AG09319 (cell line): ENCODE measurements at places on chromosomes 6 and 20.

GRCh38 chr6:133499662-133500061 is 258.5 kb downstream of the EYA4 start:
- no peak for DNase-seq

GRCh38 chr6:118683881-118684872 is 32.8 kb upstream of the CEP85L start:
- DNase-seq = no peak

- no peak for DNase-seq
These were observed 308.1 kb downstream of the CDH26 start for GRCh38 chr20:60266177-60266823.

DNA sequence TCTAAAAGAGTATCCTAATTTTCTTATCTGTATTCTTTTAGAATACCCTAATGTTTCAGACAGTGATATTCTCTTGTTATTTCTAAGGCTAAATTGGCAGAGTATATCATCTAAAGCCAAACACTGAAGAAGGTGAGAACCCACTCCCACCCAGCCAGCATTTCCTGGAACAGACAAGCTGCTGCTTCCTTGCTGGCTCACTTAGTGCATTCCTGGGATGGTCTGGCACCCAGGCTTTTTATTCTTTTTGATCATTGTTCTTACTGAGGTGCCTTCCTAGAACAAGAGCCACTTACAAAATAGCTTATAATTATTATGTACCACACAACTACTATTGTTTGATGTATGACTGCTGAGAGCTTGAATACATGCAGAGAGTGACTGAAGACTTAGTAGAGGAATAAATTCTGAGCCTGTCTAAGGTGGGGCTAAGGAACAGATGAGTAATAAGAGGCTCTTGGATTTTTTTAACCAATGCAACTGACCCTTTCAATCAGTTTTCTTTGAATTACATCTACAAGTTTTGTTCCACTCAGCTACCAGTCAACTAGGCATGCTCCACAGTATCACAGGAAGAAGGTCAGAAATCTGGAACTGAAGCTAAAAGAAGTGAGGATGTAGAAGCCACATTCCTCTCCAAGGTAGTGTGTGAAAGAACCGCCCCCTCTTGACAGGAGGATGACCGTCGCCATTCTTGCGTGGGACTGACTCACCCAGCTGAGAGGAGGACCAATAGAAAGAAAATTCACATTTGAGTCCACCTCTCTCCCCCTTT is 30.1 kb downstream of the PRPH2 start:
- DNase-seq = no peak

DNA sequence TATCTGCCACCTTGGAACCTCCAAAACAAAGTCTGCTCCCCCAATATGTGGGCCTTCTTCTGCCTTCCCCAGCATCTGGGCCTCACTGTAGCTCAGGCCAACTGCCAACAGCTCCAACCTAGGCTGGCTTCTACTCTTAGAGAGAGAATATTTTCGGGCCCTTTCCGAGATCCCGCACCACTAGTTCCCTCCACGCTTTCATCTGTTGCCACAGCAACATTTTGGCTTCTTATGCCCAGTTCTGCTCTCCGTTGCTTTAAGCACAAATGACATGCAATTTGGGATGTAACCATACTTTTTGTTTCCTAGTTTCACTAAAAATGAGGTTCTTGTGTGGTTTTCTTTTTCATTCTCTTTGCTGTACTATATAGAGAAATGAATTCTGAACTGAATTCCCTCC is 33.6 kb downstream of the PSMB9 start:
- no peak for DNase-seq

GRCh38 chr20:36132802-36133211 is 21.7 kb upstream of the EPB41L1 start:
- DNase-seq = no peak

DNA sequence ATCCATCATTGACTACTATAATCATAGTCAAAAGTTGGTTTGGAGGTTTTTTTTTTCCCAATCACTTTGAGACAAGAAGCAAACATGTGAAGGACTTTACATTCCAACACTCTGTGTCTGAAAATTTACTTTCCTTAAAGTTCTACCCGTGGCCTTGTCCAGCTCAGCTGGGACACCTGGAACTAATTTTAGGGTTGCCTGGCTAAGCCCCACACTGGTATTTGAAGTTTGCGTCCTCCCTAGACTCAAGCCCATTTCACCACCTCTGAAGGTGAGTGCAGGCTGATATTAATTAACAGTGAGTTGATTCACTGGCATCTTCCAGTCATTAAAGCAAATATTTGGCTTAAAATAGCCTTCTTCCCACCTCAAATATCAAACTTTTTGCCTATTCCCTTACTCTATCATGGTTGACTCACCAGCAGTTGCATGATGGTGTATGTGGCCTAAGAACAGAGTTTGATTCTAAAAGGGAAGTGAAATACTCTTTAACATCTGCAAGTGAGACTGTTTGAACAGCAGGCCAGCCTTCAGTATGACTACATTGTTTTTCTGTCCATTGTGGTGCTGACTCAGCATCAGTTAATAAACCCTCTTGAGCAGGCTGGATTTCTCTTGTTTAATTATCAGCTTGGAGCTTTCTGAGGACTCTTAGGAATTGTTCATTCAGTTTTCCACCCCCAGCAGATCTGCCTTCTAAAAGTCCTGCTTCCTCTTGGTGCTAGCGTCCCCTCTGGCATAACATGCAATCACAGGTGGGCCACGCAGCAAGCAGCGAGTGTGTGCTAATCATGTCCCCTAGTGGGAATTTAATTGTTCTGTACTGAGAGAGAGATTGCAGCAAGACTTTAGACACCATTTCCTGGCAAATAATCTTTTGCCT is 1.8 kb upstream of the PRDM1 start:
- peak; percentile 78 for DNase-seq

DNA sequence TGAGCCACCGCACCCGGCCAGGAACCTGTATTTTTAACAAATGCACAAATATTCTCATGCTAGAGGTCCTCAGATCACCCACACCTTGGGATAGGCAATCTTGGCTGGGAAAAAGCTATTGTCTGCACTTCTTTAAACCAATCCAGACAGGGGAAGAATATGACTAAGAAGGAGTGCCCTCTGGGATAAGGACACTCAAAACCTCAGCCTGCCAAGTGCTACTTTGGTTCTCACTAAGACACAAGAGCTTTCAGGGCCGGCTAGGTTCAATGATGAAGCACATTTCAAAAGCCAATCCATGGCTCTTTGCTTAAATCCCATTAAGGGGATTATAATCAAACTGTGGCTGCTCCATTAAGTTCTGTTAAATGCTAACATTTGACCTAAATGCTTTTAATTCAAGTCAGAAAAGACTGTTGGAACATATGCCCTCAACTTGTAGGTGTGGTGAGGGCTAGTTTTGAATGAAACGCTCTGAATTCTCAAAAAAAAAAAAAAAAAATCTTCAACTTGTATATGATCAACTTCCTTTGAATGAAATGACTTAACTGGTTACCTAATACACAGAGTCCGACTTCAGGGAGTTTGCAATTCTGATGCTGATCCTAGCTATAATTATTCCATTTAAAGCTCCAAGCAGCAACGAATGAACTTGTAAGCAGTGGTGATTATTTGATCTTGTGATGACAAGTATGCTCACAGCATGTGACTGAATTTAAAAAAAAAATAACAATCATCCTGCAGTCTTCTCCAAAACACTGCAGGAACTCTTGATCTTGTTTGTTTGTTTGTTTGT is 56.6 kb downstream of the SLC23A2 start:
- DNase-seq = no peak

GRCh38 chr6:108947114-108947854 is 99.1 kb downstream of the ARMC2 start:
- peak; percentile 88 for DNase-seq

GRCh38 chr6:4800662-4801061 is 24.5 kb downstream of the CDYL start:
- DNase-seq = no peak

GRCh38 chr6:20686142-20686541 is 151.9 kb downstream of the CDKAL1 start:
- no peak for DNase-seq

GRCh38 chr6:26284537-26285142 is 80.4 kb upstream of the BTN3A2 start:
- no peak for DNase-seq

DNA sequence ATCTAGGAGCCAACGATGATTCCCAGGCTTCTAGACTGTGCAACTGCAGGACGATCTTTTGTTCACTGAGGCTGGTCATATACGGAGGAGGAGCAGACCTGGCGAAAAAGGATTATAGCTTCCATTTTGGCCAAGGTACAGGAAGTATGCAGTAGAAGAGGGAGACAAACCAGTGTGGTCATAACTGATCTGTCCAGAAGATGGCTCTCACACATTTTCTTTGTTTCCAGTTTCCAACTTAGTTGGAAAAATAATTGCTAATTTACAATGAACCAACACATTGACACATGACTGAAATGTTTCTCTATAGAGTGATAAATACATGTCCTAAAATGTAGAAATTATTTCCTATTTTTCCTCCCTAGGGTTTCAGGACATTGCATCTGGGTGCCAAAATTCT is 364.1 kb upstream of the BTBD3 start:
- no peak for DNase-seq

DNA sequence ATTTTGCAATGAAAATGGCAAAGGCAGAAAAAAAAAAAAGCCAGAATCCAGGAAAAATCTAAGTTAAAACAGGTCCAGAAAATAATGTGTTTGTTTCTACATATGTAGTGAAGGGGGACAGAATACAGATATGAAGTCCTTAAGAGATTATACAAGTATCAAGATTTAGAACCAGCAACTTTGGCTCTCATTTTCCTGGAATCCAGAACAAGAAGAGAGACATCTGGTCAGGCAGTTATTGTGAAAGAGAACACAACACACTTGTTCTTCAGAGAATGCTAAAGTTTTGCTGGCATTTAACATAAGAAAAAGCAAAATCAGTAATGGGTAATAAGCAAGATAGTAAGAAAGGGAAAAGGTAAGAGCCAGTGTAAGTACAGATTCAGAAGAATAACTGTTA is 21.1 kb downstream of the BAG2 start:
- DNase-seq = no peak

DNA sequence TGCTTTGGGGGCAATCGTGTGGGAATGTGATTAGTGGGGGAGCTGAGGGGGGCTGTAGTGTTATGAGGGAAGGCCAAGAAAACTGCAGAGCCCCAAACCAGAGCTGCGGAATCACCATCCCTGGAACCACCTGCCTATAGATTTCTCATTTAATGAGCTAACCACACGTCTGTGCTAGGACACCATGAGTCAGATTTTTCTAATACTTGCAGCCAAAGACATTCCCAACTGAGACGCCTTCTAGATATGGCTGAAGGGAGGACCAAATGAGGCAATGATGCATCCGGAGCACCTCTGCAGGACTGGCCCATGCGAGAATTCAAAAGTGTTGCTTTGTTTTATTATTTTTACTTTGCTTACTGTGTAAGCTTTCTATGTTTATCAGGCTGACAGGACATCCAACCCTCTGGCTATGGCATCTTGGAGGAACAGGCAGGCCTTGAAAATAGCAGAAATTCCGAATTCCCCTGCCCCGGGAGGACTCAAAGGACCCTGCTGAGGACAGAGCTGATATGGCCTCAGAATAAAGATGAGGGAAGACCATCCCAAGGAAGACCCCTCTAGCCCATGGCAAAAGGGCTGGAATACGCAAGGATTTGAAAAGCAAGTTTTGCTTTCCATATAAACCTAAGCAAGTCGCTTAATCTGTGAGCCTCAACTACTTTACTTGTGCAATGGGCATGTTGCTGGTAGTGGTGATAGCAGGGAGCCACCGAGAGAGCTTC is 3.1 kb upstream of the PTGIS start:
- DNase-seq = no peak

DNA sequence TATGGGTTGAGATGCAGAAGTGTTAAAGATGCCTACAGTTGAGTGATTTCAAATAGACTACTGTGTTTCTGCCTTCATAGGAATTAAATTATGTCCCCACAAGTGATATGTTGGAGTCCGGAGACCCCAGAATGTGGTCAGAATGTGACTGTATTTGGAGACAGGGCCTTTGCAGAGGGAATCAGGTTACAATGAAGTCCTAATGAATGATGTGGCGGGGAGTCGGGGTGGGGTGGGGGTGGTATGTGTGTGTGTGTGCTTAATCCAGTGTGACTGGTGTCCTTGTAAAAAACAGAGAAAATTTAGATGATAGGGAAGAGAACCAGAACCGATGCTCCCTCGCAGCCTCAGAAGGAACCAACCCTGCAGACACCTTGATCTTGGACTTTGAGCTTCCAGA is 448.2 kb downstream of the QKI start:
- DNase-seq = no peak

DNA sequence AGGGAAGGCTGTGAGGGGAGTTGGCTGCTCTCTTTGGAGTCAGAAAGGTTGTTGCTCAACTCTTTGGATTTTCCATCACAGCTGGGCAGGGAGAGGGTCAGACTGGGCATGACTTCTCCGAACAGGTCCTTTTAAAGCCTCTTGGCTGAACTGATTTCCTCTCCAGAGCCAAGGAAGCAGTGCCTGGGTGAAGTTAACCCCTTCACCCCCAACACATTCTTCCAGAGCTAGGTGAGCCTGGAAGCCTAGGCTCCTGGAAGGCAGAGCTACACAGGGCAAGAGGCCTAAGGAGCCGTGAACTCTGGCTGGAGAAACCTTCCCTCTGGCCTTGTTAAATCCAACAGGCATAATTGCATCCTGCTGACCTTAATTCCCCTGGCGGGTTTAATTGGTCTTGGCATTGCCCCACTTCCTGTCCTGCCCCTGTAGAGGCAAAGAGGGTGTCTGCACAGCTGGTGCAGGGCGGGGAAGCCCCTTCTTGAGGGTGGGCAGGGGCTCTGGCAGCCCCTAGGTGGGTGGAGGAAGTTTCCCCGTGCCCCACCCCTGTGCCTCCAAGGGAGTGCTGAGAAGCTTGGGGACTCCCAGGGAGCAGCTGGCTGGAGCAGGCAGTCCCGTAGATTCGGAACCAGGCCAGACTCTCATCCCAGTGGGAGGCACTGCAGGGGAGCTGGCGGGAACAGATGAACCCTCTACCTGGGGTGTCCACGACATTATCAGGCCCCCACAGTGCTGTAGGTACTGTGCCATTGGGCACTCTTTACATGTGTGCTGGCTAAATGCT is 3.6 kb upstream of the MYLK2 start:
- no peak for DNase-seq

DNA sequence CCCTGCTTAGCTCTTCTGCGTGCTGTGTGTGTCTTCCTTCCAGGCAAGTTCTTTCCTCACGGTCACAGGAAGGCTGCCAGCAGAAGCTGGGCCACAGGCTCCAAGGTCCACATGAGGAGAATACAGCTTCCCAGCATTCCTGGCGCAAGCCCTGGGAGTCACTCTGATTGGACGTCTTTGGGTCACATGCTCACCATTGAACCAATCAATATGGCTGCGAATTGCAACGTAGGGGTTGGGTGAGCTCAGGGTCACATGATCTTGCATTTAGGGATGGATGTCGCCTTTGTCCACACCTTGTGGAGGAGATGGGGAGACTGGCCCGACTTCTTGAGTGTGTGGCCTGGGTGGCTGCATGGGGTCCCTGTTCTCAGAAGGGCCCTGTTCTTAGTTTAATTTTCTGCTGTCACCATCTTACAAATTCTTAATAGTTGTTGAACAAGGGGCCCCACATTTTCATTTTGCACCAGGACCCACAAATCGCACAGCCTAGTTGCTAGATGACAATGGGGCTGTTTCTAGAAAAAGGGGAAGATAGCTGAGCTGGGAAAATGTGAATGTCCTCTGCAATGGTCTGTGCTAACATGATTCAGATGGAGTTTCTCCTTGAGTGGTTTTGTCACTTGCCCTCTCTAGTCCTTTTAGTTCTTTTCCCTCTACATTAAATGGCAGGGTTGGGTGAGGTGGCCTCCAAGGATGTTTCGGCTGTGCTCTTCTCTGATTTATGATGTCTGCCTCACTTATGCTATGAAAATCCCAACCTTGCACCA is 149.6 kb downstream of the CDH26 start:
- no peak for DNase-seq
